ENCODE measurements at places on chromosomes 13 and 19.

- peak; percentile 44 for DNase-seq
These were observed 38.2 kb upstream of the GJB6 start for GRCh38 chr13:20270163-20270865.

GRCh38 chr13:35936246-35936978 lies 194.8 kb downstream of the DCLK1 start:
- DNase-seq, result no peak

- no peak for DNase-seq
These were observed 106.7 kb downstream of the CRYL1 start for GRCh38 chr13:20418953-20419352.

DNA sequence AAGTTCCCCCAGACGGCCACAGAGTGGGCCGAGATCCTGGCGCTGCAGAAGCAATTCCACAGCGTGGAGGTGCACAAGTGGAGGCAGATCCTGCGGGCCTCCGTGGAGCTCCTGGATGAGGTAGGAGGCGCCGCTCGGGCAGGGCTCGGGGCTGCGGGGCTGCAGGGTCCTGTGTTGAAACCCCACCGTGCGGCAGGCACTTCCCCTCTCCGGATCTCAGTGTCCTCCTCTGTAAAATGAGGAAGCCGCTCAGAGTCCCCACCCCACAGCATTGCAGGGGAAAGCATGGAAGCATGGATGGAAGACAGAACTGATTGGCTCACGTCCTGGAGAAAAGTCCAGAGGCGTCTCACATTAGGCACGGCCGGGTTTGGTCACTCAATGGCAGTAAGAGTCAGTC lies 6.8 kb upstream of the SCN1B start:
- no peak for DNase-seq

DNA sequence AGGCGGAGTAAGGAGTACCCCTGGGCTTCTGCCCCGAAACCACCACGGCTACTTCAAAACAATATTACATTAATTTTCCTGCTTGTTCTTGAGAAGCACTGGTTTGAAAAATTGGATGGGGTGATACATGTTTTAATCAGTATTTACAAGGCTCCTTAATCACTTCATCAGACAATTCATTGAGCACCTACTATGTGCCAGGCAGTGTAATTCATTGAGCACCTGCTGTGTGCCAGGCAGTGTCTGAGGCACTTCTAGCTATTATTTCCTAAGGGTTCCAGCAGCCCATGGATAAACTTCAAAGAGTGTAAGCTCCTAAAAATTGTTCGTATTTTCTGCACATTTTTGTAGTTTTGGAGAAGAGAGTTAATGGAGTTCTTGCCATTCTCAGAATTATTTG lies 1.6 kb upstream of the GAS6 start:
- no peak for DNase-seq

GRCh38 chr13:83153848-83154247 lies 728.4 kb downstream of the SLITRK1 start:
- DNase-seq, result no peak

DNA sequence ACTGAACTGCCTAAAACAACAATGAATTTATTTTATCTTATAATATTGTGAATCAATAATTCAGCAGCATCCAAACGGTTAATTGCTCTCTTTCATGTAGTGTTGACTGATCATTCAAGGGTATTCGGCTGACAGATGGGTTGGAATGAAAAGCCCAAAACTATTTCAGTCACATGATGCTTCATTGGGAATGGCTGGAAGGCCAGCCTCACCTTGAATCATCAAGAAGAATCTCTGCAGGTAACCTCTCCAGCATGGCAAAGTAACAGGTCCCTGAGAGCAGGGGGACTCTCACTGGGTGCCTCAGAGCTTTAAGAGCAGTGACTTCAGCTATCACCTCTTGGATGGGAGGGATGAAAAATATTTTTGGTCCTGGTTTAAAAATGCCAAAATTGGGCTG lies 1395.7 kb downstream of the OLFM4 start:
- no peak for DNase-seq

DNA sequence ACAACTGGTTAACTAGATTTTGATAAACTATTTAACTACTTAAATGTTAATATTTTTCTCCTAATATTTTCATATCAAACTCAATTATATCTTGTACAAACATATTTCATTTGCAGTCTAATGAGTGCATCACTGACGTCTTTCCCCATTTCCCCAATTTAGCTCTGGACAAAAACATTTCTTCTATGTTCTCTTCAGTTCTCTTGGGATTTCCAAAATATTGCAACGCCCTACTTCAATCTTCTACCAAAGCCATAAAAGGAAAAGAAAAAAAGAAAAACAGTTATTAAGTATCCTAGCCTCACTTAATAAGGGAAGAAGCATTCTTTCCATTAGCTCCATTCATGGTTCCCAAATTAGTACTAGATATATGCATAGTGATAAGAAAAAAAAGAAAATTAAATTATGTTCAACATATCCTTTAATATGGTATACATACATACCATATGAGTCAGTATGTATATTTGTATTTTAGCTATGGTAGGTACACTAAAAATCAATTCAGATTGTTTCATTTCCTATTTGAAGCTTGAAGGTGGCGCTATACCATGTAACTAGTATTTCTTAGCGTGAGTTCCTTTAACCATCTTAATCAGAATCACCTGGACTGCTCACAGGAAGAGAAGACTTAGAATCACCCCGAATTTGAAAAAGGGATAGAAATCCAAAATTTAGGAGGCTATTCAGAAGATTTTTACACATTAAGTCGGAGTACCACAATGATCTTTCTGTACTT lies 9.9 kb downstream of the FBXL3 start:
- no peak for DNase-seq

DNA sequence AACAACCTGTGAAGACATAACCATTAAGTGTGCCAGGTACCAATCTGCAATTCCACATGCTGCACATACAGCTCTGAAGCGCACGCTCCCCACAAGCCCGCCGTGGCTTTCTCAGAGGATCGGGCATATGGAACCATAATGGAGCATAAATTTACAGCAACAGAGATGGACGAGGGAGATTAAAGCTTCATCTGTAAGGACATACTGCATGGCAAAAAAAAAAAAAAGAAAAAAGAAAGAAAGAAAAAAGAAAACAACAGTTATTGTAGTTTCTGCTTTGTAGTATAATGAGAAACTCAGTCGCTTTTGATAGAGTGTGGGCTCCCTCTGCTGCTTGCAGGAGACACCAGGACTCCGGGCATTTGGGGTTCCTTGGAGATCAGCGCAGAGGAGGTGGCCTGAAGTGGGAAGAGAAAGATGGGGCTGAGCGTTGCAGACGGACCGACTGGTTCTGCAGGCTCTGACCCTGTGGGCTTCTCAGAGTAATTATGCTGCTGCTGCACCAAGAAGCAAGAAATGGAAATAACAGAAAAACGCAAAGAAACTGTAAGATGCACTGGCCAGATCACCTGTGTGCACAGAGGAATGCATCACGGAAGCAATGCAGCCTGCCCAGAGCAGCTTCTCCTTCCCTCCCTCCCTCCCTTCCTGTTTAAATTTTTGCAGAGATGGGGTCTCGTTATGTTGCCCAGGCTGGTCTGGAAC lies 10.8 kb upstream of the PDCD5 start:
- DNase-seq, result peak; percentile 47

- no peak for DNase-seq
These were observed 2.4 kb downstream of the LENG9 start for GRCh38 chr19:54461210-54461609.
